ENCODE measurements at places on chromosomes 1 and 21.

DNA sequence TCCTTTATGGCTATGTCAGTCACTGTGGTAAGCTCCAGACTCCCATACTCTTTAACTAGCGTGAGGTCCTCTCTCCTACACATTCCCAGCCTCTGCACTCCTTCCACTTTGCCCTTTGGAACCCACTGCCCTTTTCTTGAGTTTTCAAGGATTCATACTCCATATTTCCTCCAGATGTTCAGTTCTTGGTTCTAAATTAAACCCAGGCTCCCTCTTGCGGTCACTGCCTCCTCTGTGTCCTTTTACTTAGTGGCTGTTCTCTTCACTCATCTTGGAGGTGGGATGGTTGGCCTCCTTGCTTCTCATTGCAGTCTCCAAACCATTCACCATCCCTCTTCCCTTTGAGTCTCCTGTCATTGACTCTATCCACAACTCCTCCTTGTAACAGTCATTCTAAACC lies 208.1 kb downstream of the TGFB2 start:
- no peak for DNase-seq
- H3K36me3 ChIP-seq: no peaks in the 10 kb centered on the region
- H3K4me3 ChIP-seq: no peak overlapping the region
- H3K27ac ChIP-seq: no peak overlapping the region
- no peaks in the 10 kb centered on the region for H3K27me3 ChIP-seq

GRCh38 chr21:46285206-46285661 lies at the start of gene MCM3AP:
Gene MCM3AP (minus strand): TSS chr21:46285611. CDS start chr21:46285286, 325 bp downstream.
- no peak for DNase-seq
- peak within 1 kb of the TSS; percentile 74 for H3K27ac ChIP-seq
- H3K27me3 ChIP-seq: no peaks in the 10 kb centered on the region
- H3K4me3 ChIP-seq: peak within 1 kb of the TSS; percentile 76
- peaks cover 47% of the 10 kb centered on the region for H3K4me1 ChIP-seq

DNA sequence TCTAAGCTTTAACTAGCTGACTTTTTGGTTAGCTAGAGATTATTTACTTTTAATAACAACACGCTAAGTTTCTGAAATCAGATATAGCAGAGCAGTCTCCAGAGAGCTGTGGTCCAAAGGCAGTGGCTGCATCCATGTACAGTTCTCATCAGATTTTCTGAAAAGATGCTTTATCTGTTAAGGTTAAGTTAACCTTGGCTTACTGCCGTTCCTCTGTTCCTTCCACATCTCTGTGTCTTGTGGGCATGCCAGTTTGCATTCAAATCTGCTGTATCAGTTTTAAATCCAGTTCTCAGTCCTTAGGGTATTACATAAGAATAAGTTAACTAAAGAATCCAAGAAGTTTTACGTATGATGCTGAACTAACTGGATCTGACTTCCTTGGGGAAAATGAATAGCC lies 46.8 kb downstream of the SPATA46 start:
- no peak overlapping the region for H3K4me3 ChIP-seq
- no peaks in the 10 kb centered on the region for H3K27me3 ChIP-seq
- H3K36me3 ChIP-seq: no peaks in the 10 kb centered on the region
- DNase-seq: no peak

DNA sequence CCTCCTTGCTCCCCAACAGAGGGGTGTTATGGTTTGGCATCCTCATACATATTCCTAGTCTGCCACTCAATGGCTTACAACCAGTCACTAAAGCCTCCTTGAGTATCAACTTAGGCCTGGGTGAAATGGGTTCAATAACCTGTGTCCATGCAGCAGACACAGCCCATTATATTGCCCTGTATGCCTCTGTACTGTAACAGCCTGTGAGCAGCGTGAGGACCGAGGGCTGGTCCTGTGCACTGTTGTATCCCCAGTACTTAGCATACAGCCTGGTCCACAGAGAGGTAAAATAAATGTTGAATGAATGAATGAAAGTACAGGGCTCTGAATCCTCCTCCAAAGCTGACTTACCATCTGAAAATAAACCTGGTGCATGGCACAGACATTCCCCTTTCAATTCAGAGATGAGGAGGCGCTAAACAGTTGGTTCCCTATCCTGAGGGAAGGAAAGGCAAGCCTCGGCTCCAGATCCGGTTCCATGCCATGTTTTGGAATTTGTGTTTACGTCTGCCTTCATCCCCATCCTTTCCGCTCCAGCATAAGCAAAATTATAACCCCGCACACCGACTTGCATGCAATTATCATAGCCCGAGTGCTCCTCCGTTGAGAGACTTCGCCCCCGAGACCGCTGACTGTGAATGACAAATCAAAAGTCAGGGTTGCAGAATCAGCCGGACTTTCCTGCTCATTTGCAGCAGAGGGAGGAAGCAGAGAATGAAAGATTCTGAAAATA lies 45.0 kb upstream of the DNAJC6 start:
- H3K4me3 ChIP-seq: no peak overlapping the region
- no peaks in the 10 kb centered on the region for H3K36me3 ChIP-seq
- H3K27ac ChIP-seq: no peak overlapping the region
- DNase-seq: no peak

DNA sequence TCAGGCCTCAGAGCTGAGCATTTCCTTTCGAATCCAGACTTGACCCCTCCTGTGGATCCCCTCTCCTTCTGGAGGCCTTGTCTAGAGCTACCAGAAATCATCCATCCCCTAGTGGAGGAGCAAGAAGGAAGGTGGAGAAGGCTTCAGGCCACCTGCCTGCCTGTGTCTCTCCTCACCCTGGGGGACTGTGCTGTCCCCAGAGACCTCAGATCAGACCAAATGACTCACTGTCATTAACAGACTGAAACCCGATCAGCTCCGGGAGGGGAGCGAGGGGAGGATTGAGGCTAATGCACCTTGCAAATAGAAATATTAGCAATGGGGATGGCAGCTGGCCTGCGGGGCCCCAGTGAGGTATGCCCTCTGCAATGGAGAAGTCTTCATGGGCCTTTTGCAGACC lies 2.1 kb downstream of the MYBPH start:
- DNase-seq: no peak
- peaks cover 6% of the 10 kb centered on the region for H3K4me1 ChIP-seq
- H3K36me3 ChIP-seq: no peaks in the 10 kb centered on the region
- H3K27me3 ChIP-seq: no peaks in the 10 kb centered on the region
- H3K4me3 ChIP-seq: no peak overlapping the region

GRCh38 chr1:174156437-174156836 lies 2.9 kb upstream of the RABGAP1L start:
- H3K27me3 ChIP-seq: no peaks in the 10 kb centered on the region
- no peak overlapping the region for H3K27ac ChIP-seq
- no peaks in the 10 kb centered on the region for H3K36me3 ChIP-seq
- H3K4me1 ChIP-seq: peaks cover 18% of the 10 kb centered on the region
- no peak overlapping the region for H3K4me3 ChIP-seq
